HT1080 (cell line): ENCODE measurements at places on chromosomes 7 and 10.

- DNase-seq, result no peak
Observed at GRCh38 chr7:149367418-149368180, 93.3 kb downstream of the ZNF777 start.

DNA sequence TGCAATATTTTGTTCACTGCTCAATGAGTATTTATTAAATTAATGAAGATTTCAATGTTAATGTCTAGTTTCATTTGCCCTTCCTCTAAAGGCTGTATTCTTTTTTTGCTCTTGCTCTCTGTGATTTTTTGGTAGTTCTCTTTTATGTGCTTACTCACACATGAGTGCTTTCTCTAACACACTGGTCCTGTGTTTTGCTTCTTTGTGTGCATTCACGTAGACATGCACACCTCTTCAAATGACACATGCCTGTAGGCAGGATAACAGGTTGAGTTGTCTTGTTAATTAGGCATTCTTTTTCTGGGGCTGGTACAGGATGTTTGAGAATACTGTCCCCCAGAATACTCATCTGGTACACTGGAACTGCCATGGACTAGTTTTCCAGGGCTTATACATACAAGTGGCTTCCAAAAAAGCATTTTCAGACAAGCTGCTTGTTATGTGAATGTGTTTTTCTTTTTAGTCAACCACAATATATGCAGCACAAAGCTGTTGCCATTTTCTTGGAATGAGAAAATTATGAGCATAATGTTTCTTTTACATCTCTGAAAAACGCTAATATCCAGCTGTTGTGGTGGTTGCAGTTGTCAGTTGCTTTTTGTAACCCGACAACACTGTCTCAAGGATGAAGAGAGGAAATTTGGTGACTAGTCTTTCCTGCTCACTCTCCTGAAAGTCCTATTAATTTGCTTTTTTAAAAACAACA lies 416.4 kb downstream of the AUTS2 start:
- DNase-seq, result no peak

DNA sequence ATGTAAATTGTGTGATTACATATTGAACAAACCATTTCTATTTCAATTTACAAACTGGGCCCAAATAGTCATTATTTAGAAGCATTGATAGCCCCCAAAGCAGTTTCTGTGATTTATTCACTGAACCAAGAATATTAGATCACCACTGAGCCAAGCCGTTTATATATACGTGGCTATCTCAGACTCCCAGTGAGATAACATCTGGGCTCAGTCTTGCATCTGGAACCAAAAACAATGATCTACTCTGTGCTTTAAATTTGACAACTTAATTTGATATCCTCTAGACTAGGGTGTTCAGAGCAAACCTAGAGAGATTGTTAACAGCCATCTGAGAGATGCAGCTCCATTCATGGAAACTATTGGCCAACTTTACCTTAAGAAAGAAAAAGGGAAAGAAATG lies 41.4 kb upstream of the BTBD16 start:
- DNase-seq, result no peak

DNA sequence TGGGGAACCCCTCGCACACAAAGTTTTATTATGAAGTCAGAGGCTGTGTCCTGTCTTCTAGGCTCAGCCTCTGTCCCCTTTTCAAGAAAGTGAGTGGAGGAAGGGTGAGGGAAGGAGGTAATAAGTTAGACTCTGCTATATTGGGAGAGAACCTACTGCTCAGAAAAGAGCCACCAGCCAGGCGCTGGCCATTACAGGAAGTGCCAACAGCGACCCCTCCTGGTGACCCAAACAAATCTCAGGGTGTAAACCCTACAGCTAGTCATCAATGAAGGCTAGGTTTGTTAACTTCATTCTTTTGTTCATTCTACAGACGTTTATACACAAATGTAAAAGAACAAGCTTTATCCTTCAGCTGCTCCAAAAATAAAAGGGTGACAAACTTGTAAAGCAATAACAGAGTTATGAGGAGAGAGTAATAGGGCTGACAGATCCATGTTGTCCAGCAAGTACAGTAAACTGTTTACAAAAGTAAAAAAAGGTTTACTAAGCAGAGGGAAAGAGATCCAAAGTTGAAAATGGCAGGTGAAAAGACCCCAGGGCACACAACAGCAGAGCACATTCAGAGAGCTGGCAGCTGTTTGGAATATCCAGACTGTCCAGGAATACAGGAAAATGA lies 82.7 kb downstream of the FAM204A start:
- peak; percentile 6 for DNase-seq

- DNase-seq, result no peak
Observed at GRCh38 chr10:71726580-71727104, 7.1 kb upstream of the C10orf105 start.
